ENCODE measurements at places on chromosomes 6 and 20.
A peak's percentile ranks its signal among the peaks of the same experiment; 100 is the strongest.

DNA sequence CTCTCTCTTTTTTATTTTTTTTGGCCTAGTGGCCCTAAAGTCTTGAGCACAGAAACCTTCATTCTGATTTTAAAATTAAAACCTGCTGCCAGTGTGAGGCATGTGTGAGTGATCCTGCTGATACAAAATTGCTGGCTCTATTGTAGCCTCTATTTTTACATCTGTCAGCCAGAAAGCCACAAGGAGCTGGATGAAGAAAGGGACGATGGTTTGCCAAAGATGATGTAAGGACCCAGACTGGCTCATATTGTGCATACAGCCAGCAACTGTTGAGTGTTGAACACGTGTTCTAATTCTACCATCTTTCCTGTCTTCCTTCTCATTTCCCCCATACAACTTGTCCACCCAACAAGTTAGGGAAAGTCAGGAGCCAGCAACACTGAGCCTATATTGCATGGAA, 40.8 kb upstream of the ATXN1 start:
- no peak for DNase-seq

GRCh38 chr6:28646650-28647049, 121.0 kb downstream of the GPX5 start:
- DNase-seq, result no peak

GRCh38 chr6:131929264-131929663, 21.9 kb downstream of the CCN2 start:
- DNase-seq, result no peak

DNA sequence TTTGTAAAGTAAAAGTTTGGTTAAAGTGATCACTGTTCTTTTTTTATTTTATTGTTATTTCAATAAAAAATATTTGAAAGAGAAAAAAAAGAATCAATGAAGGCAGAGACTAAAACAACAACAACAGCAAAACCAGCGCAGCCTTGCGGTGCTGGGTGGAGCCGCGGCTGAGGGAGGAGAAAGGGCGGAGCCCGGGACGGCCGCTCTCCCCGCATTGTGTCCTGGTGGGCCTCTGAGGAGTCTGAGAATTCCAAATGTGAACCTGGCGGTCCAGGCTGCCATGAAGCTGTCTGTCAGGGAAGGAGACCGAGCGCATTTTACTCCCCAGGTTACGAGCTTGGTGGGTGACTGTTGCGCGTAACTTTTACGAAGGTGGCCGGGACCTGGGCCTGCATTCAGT, 43.2 kb downstream of the TMEM242 start:
- DNase-seq, result no peak

DNA sequence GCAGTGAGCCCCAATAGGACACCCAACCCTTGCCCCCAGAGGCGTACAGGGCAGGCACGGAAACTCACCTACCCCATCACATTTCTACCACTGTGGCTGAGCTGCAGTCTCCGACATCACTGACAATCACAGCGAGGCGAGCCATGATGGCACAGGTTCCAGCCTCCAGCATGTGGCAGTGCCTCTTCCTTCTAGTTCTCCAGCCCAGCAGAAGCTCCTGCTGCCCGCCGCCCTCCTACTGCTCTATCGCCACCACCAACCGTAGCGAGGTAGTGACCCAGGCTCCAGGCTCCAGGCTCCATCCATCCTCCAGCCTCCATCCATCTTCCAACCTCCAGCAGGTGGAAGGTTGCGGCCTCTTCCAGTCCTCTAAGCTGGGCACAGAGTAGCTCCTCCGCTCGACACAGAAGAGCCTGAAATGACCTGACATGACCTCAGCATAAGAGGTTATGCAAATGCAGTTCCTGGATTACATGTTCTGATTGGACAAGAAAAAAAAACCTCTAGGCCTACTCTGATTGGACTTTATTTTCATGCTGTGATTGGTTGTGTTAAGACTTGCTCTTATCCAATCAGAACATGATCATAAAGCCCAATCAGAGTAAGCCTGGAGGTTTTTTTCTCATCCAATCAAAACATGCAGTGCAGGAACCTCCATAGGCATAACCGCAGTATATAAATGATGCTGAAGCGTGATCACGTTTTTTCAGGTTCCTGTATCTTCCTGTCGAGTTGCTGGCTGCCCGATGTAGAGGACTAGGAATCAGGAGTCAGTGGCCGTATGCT, 438.9 kb upstream of the ZNF337 start:
- no peak for DNase-seq

DNA sequence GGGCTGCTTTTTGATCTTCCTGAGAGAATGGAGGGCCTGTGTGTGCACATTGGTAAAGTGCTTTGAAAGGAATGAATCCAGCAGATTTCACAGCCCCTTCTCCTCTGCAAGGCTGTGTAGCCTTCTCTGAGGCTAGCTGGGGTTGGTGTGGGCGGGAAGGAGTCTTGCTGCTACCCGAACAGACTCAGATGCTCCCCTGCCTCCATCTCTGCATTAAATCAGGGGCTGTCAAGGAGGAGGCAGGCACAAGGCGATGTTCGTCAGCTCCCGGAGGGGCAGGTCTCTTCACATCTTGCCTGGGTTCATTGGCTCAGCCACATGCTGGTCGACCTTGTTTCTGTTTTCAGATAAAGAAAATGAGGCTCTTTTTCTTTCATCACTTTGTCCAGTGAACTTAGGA, 291.5 kb upstream of the SULF2 start:
- DNase-seq, result no peak

DNA sequence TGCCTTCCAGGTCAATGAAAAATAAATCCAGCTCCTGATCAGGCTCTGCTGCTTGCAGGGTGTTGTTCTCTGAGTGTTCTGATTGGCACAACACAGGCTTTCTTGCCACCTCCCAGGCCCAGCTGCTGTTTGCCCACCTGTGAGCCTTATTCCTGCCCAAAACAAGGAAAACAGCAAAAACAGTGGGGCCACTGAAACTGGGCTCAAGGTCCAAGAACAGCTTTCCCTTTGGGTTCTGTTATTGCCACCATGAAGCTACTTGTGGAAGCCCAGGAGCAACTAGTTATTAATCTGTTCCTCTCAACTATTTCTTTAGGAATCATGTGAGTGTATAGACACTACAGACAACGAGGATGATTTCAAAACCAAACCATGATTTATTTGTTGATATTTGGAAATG, 159.1 kb downstream of the PLCB1 start:
- no peak for DNase-seq

- no peak for DNase-seq
These were observed 27.7 kb downstream of the MAP3K5 start for GRCh38 chr6:136764517-136764993.

DNA sequence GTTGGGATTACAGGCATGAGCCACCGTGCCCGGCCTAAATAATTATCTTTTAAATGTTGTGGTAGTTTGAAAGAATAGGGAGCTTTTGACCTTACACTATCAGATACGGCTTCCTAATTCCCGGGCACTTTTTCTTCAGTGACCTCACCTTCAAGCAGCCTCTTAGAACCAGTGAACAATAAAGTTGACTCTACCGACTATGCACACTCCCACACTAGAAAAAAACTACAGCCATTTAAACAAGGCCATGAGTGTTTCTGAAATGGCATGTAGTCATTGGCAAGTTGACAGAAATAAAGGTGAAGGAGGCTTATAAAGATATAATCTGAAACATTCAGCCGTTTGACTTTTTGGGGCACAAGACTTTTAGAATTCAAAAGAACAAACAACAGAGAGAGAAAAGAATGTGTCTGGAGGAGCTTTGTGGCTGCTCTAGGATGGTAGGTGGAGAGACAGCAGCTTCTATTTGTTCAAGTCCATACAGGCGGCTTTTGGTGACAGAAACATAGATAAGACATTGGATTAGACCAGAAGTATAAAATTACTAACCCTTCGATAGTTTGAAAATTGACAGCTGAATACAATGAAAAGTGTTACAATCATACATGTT, 75.2 kb downstream of the GJA1 start:
- DNase-seq, result no peak

- no peak for DNase-seq
These were observed 286.2 kb downstream of the ESR1 start for GRCh38 chr6:152093711-152094110.

- no peak for DNase-seq
These were observed 5.3 kb upstream of the HSPA1B start for GRCh38 chr6:31822036-31822821.

DNA sequence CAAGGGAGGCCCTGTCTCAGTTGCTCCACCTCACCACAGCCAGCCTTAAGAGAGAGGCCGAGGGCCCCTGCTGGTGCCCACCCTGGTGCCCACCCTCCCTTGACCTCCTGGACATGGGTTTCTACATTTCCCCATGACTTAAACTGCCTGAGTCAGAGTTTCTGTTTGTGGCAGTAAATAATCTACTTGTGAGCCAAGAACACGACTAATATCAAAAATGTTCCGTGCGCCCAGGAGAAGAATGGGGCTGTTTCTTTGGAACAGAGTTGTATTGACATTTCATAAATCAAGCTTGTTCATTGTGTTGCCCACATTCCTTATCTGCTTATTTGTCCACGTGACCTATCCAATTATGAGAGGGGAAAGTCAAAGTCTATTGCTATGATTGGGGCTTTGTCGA, 143.5 kb downstream of the ANKRD60 start:
- DNase-seq, result no peak

GRCh38 chr6:96836631-96837080, 621 bp downstream of the GPR63 start:
- peak; percentile 5 for DNase-seq

GRCh38 chr6:38306931-38307330, 332.8 kb downstream of the BTBD9 start:
- DNase-seq, result no peak
